Mesenchymal stem cell (in vitro differentiated cells and primary cell): ENCODE measurements at places on chromosomes 12 and 14.
A peak's percentile ranks its signal among the peaks of the same experiment; 100 is the strongest.

DNA sequence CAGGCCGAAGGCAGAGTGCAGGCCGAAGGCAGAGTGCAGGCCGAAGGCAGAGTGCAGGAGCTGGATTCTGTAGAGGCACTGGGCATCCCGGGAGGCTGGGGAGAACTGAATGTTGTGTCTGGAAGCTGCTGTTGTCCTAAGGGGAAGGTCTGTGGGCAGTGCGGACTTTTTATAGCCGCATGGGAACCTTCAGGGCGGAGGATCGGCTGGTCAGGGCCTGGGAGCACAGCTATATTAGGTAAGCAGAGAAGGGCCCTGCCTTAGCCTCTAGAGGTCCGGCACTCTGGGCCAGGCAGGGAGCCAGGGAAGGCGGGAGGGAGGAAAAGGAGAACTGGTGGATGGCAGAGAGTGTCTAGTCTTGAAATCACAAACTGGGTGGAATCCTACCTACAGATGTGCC is 14.2 kb downstream of the CABP1 start:
- H3K27me3 ChIP-seq = peaks cover 77% of the 10 kb centered on the region
- no peaks in the 10 kb centered on the region for H3K36me3 ChIP-seq
- peaks cover 2% of the 10 kb centered on the region for H3K4me1 ChIP-seq
- H3K4me3 ChIP-seq = no peak overlapping the region
- H3K27ac ChIP-seq = no peak overlapping the region

DNA sequence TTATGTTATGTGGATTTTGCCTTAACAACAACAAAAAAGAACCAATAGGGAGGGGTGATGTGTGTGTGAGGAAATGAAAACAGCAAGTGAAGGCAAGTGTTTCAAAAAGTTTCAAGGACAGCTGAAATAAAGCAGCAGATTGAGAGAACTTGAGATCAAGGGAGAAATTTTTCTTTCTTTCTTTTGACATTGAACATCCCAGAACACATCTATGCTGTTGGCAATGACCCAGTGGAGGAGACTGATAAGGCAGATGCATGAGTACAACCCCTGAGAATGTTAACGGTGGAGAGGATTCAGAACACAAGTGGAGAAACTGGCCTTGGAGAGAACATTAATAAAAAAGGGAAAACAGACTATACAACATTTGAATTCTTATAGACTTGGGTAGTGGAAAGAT is 2.9 kb downstream of the LLPH start:
- H3K36me3 ChIP-seq = peaks cover 2% of the 10 kb centered on the region

- peaks cover 48% of the 10 kb centered on the region for H3K27me3 ChIP-seq
- H3K27ac ChIP-seq = no peak overlapping the region
- no peak overlapping the region for H3K4me3 ChIP-seq
- no peaks in the 10 kb centered on the region for H3K36me3 ChIP-seq
- no peak for DNase-seq
Measured at GRCh38 chr12:132326646-132327045, 2.7 kb downstream of the GALNT9 start.

DNA sequence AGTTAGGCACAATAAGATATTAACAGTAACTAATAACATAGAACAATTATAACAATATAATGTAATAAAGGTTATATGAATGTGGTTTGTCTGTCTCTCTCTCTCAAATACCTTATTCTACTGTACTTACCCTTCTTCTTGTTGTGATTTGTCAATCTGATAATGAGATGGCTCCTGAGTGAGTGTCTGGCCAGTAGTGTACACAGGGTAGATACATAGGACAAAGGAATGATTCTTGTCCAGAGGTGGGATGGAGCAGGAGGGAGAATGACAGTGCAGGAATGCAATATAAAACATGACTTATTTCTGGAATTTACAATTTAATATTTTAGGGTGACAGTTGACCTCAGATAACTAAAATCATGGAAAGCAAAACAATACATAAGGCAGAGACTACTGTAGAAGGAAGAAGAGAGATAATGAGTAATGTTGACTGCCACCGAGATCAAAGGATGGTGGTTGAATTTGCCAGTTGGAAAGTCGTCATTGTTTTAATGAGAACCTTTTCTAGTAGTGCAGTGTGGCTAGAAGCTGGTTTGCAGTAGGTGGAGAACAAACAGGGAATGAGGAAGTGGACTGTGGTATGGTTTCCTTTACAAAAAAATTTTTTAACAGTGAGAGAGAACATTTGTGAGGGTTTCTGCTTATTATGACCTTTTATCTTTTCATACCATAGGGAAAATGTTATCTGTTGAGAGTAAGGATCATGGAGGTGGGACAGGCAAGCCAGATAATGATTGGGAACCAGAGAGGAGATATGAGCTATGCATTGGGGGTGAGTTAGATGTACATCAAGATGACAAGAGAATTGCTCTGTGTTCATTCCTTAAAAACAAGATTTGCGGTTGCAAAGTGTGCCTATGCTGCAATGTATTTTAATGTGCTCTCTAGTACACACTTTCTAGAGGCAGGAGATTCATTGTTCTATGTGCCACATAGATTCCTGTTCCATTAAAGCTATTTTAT is 458.3 kb downstream of the BTG1 start:
- no peak for DNase-seq
- no peaks in the 10 kb centered on the region for H3K4me1 ChIP-seq
- H3K36me3 ChIP-seq = no peaks in the 10 kb centered on the region
- no peak overlapping the region for H3K27ac ChIP-seq
- H3K27me3 ChIP-seq = no peaks in the 10 kb centered on the region
- H3K4me3 ChIP-seq = no peak overlapping the region

DNA sequence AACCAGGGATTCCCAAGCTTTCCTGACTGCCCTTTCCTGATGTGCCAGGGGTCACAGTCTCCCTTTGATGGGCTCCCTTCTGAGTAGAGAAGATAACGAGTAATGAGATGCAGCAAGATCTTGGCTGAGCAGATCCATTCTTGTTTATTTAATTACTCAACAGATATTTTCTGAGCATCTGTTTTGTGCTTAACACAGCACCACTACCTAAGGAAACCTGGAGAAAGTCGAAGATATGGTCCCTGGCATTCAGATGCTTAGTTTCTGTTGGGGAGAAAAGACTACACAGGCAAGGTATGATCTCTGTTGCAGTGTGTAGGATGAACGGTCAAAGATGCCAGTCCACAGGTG is 3.9 kb downstream of the AJUBA start:
- H3K4me1 ChIP-seq = peaks cover 30% of the 10 kb centered on the region
- DNase-seq = no peak
- peaks cover 25% of the 10 kb centered on the region for H3K36me3 ChIP-seq
- H3K27ac ChIP-seq = peak overlapping the region; percentile 94
- H3K27me3 ChIP-seq = no peaks in the 10 kb centered on the region

DNA sequence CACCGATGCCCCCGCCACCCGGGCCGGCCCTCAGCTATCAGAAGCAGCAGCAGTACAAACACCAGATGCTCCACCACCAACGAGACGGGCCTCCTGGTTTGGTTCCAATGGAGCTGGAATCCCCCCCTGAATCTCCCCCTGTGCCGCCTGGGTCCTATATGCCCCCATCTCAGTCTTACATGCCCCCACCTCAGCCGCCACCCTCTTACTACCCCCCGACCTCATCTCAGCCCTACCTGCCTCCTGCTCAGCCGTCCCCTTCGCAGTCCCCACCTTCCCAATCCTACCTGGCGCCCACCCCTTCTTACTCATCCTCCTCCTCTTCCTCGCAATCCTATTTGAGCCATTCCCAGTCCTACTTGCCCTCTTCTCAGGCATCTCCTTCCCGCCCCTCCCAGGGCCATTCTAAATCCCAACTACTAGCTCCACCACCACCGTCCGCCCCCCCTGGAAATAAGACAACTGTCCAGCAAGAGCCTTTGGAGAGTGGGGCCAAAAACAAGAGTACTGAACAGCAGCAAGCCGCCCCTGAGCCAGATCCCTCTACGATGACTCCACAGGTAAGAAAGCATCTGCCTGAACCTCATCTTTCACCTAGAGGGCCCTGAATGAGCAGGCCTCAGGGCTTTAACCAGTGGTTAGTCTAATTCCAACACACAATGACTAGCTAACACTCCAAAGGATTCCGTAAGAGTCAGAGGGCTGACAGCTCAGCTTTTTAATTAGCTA is 851 bp downstream of the YLPM1 start:
- no peak overlapping the region for H3K27ac ChIP-seq
- peak overlapping the region; percentile 77 for H3K4me3 ChIP-seq
- peaks cover 3% of the 10 kb centered on the region for H3K36me3 ChIP-seq
- peaks cover 3% of the 10 kb centered on the region for H3K4me1 ChIP-seq
- H3K27me3 ChIP-seq = no peaks in the 10 kb centered on the region

DNA sequence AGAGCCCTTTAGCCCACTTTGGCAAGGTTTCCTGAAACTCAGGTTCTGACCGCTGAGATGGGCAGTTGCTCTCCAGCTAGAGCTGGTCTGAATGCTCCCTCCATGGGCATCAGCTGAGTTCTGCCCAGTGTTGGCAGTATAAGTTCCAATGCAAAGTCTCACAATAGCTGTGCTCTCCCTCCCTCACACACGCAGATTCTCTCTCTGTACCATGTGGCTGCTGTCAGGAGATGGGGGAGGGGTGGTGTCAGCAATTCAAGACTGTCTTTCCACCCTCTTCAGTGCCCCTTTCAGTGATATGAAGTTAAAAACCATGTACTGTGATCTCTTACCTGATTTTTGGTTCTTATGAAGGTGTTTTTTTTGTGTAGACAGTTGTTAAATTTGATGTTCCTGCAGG is 164.3 kb upstream of the PLEKHA5 start:
- no peaks in the 10 kb centered on the region for H3K27me3 ChIP-seq
- no peak overlapping the region for H3K4me3 ChIP-seq
- no peaks in the 10 kb centered on the region for H3K36me3 ChIP-seq
- no peaks in the 10 kb centered on the region for H3K4me1 ChIP-seq

DNA sequence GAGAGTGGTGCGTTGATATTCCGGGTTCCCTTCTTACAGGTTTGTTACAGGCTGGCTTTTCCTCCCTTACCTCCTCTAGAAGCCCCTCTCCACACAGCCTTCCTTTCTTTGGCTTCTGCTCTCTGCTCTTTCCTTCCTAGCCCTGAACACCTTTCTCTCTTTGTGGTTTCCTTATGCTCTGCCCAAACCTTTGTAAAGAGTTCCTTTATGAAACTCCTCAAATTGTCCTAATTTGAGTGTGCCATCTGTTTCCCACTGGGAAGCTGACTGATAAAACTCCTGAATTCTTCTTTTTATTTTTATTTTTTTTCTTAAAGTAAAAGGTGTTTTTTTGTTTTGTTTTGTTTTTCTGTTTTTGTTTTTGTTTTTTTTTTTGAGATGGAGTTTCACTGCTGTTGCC is 60.1 kb upstream of the OTX2 start:
- no peak overlapping the region for H3K4me3 ChIP-seq
- H3K4me1 ChIP-seq = no peaks in the 10 kb centered on the region

DNA sequence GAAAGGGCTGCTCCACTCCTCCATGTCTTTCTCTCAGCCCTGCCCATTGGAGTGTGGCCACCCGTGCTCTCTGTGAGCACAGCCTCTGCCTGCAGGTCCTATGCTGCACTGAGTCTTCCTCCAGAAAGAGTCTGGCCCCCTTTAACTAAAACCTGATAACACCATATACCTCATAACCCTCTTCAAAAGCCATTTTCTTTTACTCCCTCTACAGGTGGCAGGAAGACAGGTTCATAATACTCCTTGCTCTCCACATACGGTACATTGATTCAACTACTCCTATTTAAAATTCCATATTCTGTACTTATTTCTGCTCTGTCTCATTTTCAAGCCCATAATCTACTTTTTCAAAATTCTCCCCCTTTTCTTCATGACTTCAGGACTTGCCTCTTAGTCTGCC is 144.0 kb downstream of the HELB start:
- no peaks in the 10 kb centered on the region for H3K4me1 ChIP-seq
- peaks cover 21% of the 10 kb centered on the region for H3K27me3 ChIP-seq
- no peak overlapping the region for H3K27ac ChIP-seq
- no peak overlapping the region for H3K4me3 ChIP-seq
- no peak for DNase-seq

GRCh38 chr12:122471324-122472226 is 29.2 kb downstream of the ZCCHC8 start:
- H3K4me3 ChIP-seq = no peak overlapping the region
- peaks cover 30% of the 10 kb centered on the region for H3K36me3 ChIP-seq
- H3K27ac ChIP-seq = peak overlapping the region; percentile 61
- H3K27me3 ChIP-seq = no peaks in the 10 kb centered on the region

DNA sequence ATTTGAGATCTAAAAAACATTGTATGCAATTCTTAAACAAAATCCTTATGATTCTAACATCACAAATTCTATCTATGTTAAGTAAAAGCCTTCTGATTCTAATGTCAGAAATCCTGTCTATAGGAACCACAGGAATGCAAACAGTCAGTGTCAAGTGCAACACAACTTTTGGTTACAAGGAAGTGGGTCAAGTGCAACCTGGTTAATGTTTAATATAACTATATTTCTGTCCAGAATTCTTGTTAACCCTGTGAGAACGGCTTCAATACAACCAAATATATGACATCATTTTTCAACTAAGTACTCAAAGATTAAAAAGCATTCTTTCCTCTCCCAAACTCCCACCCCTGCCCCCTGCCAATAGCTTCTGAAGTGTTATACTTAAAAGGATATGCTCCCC is 107.9 kb upstream of the PLEKHA5 start:
- peaks cover 3% of the 10 kb centered on the region for H3K4me1 ChIP-seq
- no peaks in the 10 kb centered on the region for H3K36me3 ChIP-seq
- H3K27me3 ChIP-seq = no peaks in the 10 kb centered on the region
- H3K4me3 ChIP-seq = no peak overlapping the region
- no peak overlapping the region for H3K27ac ChIP-seq

- peaks cover 2% of the 10 kb centered on the region for H3K4me1 ChIP-seq
- H3K4me3 ChIP-seq = no peak overlapping the region
- no peak for DNase-seq
- no peaks in the 10 kb centered on the region for H3K36me3 ChIP-seq
- H3K27me3 ChIP-seq = no peaks in the 10 kb centered on the region
- no peak overlapping the region for H3K27ac ChIP-seq
Measured at GRCh38 chr12:79534029-79534867, 156.5 kb downstream of the PAWR start.

DNA sequence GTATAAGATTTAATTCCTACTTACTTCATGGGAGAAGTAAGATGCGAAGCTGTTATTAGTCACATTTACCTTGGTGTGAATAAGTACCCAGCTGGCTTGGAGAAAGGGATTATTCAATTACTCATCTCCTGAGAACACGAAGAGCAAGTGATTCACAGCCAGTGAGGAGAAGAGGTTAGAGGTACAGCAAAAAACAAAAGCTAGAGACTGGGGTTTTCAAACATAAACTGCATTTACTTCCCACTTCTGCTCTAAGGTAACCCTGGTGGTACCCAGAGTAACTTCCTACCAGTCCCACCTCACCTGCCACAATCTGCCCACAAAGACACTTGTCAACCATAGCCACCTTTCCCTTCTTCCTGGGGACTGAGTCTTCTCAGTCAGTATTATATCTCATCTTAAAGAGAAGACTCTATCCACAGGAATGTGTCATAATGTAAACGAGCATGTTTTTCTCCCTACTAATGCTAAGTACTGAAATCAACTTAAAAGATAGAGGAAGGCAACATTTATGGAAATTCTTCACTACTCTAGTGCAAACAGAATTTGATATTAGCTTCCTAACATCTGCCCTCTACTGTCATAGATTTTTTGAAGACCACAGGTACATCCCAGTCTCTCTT is 6.0 kb upstream of the IL22 start:
- no peak overlapping the region for H3K4me3 ChIP-seq
- H3K4me1 ChIP-seq = peaks cover 1% of the 10 kb centered on the region
- H3K27ac ChIP-seq = peak overlapping the region; percentile 68

GRCh38 chr12:93292731-93293566 is 84.8 kb upstream of the NUDT4 start:
- H3K27me3 ChIP-seq = no peaks in the 10 kb centered on the region
- H3K36me3 ChIP-seq = no peaks in the 10 kb centered on the region
- H3K4me3 ChIP-seq = no peak overlapping the region
- H3K27ac ChIP-seq = no peak overlapping the region
- DNase-seq = no peak
